ENCODE measurements at places on chromosomes 2 and 18.

DNA sequence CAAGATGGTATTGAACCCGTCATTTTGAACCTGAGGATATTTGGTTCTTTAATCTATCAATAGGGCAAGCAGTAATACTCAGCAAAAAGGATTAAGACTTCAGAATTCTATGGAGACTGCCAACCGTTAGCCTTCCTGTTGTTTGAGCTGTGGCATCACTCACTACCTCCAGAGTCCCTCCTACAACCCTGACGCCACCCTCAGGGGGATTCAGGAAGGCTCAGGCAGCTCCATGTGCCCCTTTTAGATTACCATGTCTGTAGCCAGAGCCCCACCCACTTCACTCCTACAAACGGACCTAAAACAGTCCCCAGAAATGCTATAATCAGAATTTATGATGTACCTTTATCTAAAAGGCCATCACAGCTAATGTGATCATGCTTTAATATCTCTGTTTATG, 172.9 kb downstream of the EPHA4 start:
- DNase-seq = no peak

- no peak for DNase-seq
Measured at GRCh38 chr2:157257312-157258252, at the start of gene GALNT5. TSS of gene GALNT5 (plus strand) at chr2:157257705. CDS start at chr2:157258083, 378 bp downstream.

GRCh38 chr2:27977731-27978312, 87.3 kb downstream of the BABAM2 start:
- DNase-seq = no peak

- no peak for DNase-seq
Measured at GRCh38 chr2:109383505-109384307, 230.1 kb downstream of the SEPTIN10 start.

DNA sequence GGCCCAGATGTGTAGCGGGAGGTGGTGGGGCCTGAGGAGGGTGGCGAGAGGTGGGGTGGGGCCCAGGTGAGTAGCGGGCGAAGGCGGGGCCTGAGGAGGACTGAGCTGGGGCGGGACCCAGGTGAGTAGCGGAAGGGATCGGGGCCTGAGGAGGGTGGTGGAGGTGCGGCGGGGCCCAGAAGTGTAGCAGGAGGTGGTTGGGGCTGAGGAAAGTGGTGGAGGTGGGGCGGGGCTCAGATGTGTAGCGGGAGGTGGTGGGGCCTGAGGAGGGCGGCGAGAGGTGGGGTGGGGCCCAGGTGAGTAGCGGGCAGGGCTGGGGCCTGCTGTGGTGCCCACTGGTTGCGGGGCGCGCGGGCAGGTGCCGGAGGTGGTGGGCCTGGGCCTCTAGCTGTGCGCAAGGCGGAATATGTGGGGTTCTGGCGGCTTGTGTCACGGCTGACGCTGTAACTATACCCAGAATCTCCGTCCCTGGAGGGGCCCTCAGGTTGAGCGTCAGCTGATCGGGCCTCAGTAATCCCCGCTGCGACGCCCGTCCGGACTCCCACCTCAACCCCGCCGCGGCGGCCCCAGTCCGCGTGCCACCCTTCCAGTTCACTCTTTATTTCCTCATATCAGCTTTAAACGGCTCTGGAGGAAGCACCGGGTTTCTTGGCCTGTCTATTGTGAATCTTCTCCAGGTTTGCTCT, 866 bp upstream of the SF3B6 start:
- no peak for DNase-seq
